Esophagus muscularis mucosa (tissue), 4 donors: ENCODE measurements at places on chromosomes 4 and X. TPM values are rescaled to one million over a fixed set of nuclear protein-coding genes. Genes with fewer than 3 reads are reported as not detected.

MAGEB17 gene
- 0.83 TPM for total RNA-seq

ARSJ gene
- total RNA-seq = 26.0 TPM

ALAS2 gene
- 3.5 TPM for total RNA-seq

CCSER1 gene
- total RNA-seq = 6.0 TPM

DACH2 gene
- total RNA-seq = 0.39 TPM

DNA sequence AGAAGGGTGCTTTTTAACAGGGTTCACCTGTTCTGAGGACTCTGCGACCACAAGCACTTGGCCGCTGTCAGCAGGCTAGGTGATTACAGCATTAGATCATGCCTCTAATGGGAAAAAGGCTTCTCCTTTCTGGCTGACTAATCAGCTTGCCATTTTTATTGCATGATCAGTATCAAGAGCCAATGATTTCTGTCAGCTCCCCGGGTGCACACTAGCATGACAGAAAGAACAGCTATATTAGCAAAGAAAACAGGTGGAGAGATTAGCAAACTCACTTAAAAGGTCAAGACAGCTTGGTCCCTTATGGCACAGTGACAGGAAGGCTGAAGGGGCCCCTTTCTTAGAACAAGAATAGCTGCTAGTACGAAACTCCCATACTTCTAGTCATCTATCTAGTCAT, 170.0 kb downstream of the SMIM20 start:
- H3K4me1 ChIP-seq = peaks cover 30% of the 10 kb centered on the region
- H3K27ac ChIP-seq = no peak overlapping the region
- H3K27me3 ChIP-seq = no peaks in the 10 kb centered on the region
- no peak for DNase-seq
- no peaks in the 10 kb centered on the region for H3K36me3 ChIP-seq

GRCh38 chr4:54332542-54332941, 103.4 kb downstream of the PDGFRA start:
- no peaks in the 10 kb centered on the region for H3K4me1 ChIP-seq
- H3K36me3 ChIP-seq = no peaks in the 10 kb centered on the region
- no peak for DNase-seq
- no peak overlapping the region for H3K4me3 ChIP-seq
- H3K27me3 ChIP-seq = no peaks in the 10 kb centered on the region

DNA sequence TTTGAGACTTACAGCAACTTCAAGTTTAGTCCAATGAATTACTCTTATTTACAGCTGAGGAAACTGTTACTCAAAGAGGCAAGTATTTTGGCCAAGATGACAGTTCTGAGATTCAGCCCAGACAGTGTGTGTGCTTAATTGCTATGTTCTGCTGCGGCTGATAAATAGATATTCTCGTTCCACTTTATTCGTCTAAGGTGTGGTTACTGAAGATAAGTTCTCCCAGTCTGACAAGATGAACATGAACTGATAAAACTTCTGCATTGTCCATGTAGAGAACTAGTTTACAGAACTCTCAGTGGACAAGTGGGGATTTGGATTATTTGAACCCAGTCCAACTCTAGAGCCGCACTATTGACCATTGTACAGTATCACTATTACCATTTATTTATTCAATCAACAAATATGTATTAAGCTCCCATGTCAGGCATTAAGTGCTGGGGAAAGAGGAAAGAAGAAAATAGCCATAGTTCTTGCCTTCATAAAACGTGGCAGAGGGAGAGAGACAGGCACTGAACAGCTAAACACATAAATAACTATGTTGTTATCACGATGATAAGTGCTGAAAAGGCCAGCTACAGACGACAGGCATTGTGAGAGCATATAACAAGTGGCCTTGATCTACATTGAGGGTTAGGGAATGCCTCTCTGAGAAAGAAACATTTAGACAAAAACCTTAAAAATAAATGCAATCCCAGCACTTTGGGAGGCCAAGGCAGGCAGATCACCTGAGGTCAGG, 4.0 kb upstream of the DHX15 start:
- H3K4me1 ChIP-seq = no peaks in the 10 kb centered on the region
- H3K4me3 ChIP-seq = no peak overlapping the region
- no peaks in the 10 kb centered on the region for H3K36me3 ChIP-seq
- H3K27ac ChIP-seq = no peak overlapping the region

- no peak for DNase-seq
- no peaks in the 10 kb centered on the region for H3K4me1 ChIP-seq
- no peak overlapping the region for H3K4me3 ChIP-seq
- H3K36me3 ChIP-seq = no peaks in the 10 kb centered on the region
- H3K27me3 ChIP-seq = no peaks in the 10 kb centered on the region
- H3K27ac ChIP-seq = no peak overlapping the region
Observed at GRCh38 chrX:400258-400657, 13.6 kb upstream of the PPP2R3B start.

DNA sequence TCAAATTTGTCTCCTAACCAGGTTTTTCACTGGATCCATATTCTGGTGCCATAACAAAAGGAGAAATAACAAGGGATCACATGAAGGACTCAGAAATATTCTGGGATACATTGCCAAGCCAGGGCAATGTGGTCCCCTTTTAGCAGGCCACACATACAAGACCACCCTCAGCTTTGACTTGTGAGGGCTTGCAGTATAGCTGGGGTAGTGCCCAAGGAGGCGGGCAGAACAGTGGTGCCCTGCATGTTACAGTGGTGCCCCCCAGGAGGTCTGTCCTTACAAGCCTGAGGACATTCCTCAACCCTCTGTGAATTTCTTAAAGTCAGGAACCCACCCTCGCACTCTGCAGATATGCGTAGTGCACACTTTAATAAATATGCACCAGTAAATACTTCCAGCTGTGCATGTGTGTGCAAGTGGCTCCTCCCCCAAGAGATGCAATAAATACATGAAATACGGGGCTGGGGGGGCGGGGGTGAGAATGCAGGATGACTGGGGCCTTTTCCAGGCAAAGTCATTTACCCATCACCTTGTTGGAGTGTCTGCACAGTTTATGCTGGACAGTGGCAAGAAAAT, 34.4 kb upstream of the TBL1X start:
- H3K27me3 ChIP-seq = no peaks in the 10 kb centered on the region
- H3K27ac ChIP-seq = no peak overlapping the region
- H3K4me1 ChIP-seq = no peaks in the 10 kb centered on the region
- H3K36me3 ChIP-seq = no peaks in the 10 kb centered on the region
- DNase-seq = no peak

GRCh38 chr4:83556816-83557215, 20.9 kb downstream of the GPAT3 start:
- no peak overlapping the region for H3K4me3 ChIP-seq
- no peaks in the 10 kb centered on the region for H3K36me3 ChIP-seq
- no peak overlapping the region for H3K27ac ChIP-seq
- no peak for DNase-seq

- H3K4me3 ChIP-seq = no peak overlapping the region
- H3K4me1 ChIP-seq = no peaks in the 10 kb centered on the region
- no peak overlapping the region for H3K27ac ChIP-seq
- no peaks in the 10 kb centered on the region for H3K36me3 ChIP-seq
- H3K27me3 ChIP-seq = no peaks in the 10 kb centered on the region
Observed at GRCh38 chrX:35291013-35291412, 348.4 kb downstream of the FAM47B start.

DNA sequence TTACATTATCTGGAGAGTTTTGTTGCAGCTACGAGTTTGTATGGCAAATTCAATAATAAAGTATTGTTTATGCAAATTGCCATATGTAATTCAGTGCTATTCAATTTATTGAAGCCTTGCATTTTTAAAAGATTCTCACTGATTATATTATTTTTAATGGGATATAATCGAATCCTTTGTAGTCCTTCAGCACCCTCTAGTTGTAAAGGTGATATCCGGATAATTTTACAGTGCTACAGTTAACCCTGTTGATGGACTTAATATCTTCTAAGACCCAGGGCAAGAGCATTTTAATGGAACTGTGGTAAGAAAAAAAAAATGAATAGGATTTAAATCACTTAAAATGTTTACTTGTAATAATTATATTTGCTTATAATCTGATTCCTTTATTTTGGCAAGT, 48.5 kb upstream of the GRIA2 start:
- no peaks in the 10 kb centered on the region for H3K36me3 ChIP-seq
- no peak overlapping the region for H3K4me3 ChIP-seq
- no peaks in the 10 kb centered on the region for H3K4me1 ChIP-seq
- no peaks in the 10 kb centered on the region for H3K27me3 ChIP-seq
- H3K27ac ChIP-seq = no peak overlapping the region

GRCh38 chrX:119488749-119489148, 20.5 kb downstream of the SLC25A5 start:
- H3K4me1 ChIP-seq = no peaks in the 10 kb centered on the region
- no peaks in the 10 kb centered on the region for H3K27me3 ChIP-seq
- DNase-seq = no peak

DNA sequence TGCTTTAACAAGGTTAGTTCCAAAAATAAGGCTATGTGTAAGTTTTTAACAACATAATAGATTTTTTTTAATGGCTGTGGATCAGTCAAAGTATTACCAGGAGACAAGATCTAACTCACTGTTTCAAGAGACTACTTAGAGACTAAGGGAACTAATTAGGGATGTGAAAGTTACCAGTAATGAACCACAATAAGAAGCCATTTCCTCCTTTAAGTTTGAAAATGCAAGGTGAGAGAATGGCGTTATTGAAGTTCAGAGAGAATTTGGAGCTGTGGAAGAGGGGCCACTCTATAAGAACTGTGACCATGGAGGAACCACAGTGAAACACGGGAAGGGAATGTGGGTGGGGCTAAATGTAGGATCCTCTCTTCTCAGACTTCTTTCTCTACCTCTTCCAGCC, 624.2 kb downstream of the GLUD2 start:
- H3K27ac ChIP-seq = no peak overlapping the region
- H3K27me3 ChIP-seq = no peaks in the 10 kb centered on the region
- no peaks in the 10 kb centered on the region for H3K36me3 ChIP-seq
- no peaks in the 10 kb centered on the region for H3K4me1 ChIP-seq
- no peak overlapping the region for H3K4me3 ChIP-seq

DNA sequence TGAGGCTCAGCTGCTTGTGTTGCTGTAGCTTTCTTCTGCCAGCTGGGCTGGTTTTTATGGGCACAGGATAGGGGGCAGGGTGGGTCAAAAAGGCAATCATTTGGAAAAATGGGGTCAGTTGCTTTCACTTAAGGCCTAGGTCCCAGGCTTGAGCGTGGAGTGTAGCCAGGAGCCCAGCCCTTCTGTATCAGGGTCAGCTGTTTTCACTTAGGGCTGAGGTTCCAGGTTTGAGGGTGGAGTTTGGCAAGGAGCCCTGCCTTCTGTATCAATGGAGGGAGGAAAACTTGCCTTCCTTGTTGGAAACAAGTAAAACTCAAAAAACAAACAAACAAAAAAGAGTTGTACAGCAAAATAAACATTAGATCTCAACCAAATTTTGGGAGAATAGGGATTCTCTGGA, 37.0 kb upstream of the UGT8 start:
- no peak for DNase-seq
- no peaks in the 10 kb centered on the region for H3K27me3 ChIP-seq
- no peaks in the 10 kb centered on the region for H3K36me3 ChIP-seq
- H3K27ac ChIP-seq = no peak overlapping the region
- no peak overlapping the region for H3K4me3 ChIP-seq

DNA sequence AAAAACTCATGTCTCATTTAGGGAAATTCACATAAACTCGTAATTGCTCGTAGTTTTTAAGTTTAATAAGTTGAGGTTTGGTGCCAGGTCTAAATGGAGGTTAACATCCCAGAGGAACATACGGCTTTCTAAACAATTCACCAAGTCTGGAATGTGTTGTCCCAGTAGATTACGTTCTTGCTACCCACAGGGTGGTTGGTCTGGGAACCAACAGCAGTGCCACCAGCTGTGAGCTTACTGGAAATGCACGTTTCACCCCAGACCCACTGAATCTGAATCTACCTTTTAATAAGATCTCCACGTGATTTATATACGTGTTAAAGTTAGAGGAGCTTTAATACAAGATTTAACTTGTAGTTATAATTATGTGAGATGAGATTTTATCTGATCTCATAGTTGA, 134.3 kb downstream of the BMPR1B start:
- peaks cover 30% of the 10 kb centered on the region for H3K4me1 ChIP-seq
- no peak for DNase-seq
- H3K36me3 ChIP-seq = no peaks in the 10 kb centered on the region
- no peaks in the 10 kb centered on the region for H3K27me3 ChIP-seq
- H3K27ac ChIP-seq = peak overlapping the region; percentile 1

- no peaks in the 10 kb centered on the region for H3K4me1 ChIP-seq
- no peak overlapping the region for H3K4me3 ChIP-seq
- no peak for DNase-seq
- no peak overlapping the region for H3K27ac ChIP-seq
Observed at GRCh38 chr4:157421365-157421764, 200.8 kb downstream of the GRIA2 start.

DNA sequence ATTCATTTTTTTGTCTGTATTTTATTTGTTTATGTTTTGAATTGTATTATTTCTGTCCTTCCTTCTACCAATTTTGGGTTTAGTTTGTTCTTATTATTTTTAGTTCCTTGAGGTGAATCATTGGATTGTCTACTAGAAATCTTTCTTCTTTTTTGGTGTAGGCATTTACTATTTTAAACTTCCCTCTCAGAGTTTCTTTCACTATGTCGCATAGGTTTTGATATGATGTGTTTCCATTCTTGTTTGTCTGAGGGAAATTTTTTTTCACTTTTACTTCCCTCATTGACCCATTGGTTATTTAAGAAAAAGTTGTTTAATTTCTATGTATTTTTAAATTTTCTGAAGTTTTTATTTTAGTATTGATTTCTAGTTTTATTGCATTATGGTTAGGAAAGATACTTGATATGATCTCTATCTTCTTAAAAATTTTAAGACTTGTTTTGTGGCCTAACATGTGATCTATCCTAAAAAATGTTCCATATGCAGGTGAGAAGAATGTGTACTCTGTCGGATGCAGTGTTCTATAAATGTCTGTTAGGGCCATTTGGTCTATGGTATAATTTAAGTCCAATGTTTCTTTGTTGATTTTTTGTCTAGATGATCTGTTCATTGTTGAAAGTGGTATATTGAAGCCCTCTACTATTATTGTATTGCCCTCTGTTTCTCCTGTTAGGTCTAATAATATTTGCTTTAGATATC, 68.8 kb downstream of the IL15 start:
- H3K27me3 ChIP-seq = no peaks in the 10 kb centered on the region
- H3K4me1 ChIP-seq = no peaks in the 10 kb centered on the region
- H3K27ac ChIP-seq = no peak overlapping the region
- no peak overlapping the region for H3K4me3 ChIP-seq
- DNase-seq = no peak
- no peaks in the 10 kb centered on the region for H3K36me3 ChIP-seq

DNA sequence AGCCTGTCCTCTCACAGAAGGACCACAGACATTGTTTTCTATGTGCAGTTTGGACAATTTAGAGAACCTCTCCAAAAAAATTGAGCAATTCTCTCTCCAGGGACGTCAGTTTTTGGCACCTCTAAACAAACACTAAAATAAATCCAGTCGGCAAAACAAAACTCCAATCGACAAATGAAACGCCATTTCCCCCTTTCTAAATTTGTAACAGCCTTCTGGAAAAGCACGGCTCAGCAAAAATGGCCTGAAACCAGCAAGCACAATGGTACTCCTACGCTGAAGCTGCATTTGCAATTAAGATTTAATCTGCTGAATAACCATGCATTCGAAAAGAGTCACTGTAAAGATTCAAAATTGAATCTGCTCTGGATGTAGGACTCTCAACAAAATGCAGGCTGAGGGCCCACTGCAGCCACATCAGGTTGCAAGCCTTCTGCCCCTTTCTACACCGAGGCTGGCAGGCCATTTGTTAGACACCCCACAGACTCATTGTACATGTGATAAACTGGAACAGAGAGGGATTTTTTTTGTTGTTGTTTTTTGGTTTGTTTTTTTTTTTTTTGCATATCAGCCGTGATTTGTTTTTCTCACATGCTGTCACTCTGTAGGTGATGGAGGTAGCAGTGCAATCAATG, 79.9 kb upstream of the MAP3K15 start:
- H3K36me3 ChIP-seq = no peaks in the 10 kb centered on the region
- no peak overlapping the region for H3K4me3 ChIP-seq
- no peaks in the 10 kb centered on the region for H3K4me1 ChIP-seq
- no peak for DNase-seq
